ENCODE measurements at places on chromosomes 4 and X. TPM values are rescaled to one million over a fixed set of nuclear protein-coding genes. Genes with fewer than 3 reads are reported as not detected.

DNA sequence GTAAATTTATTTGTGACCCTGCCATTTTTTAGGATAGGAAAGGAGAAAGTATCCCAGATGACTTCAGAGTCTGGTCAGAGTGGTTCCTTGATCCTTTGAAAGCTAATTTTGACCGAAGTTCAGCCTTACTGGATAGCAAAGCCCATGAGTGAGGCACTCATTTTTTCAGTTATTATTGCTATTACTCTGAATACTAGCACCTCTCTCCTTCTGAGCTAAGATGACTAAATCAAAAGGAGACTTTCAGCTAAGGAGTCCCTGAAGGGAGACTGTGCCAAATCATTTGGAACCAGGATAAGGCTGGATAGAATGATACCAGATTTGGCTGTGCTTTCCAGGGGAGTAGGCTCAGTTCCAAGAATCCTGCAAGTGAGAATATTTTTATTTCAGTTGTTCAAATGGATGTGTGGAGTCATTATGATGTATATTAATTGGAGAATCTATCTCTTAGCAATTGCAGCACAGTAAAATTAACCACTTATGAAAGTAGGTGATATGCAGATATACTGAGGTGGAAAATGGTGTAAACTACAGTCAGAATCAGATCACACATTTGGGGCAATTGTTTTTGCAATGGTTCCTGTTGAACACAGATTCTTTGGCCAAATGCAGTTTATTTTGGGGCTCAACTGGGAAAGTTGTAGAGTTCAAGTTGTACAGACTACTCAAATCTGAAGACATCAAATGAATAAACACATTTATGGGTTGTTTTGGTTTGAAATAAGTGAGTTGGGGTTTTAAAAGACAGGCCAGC is 1.2 kb downstream of the P2RY10 start:
- DNase-seq, result no peak

DNA sequence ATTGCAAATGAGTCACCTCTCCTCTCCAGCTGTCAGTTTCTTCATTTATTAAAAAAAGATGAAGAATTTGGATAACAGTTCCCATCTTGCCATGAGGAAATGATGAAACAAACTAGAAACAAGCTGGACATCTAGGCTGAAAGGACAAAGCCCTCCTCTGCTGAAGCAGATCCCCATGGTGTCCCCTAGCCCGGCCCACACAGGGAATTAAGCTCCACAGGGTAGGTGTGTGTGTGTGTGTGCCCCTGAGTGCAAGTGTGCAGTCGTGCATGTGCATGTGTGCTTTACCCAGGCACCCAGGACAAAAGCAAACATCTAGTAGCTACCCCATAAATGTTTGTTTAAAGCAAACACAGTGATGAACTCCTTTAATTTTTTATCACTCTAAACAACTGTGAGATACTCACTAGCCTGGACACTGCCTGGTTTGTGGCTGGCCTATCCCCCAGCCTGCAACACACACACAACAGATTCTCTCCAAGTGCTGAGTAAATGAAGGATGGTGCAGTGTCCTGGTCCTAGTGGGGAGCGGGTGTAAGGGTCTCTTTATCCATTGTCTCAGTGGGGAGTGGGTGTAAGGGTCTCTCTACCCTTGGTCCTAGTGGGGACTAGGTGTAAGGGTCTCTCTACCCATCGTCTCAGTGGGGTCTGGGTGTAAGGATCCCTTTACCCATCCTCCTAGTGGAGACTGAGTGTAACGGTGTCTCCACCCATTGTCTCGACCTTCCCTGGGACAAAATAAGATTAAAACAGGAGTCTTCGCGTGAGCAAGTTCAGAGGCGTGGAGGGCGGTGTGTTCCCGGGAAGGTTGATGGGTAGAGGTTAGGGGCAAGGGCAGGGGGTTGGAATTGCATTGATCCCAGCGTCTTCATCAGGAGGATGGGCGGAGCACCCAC is 688 bp upstream of the EVC start:
- DNase-seq, result no peak

DNA sequence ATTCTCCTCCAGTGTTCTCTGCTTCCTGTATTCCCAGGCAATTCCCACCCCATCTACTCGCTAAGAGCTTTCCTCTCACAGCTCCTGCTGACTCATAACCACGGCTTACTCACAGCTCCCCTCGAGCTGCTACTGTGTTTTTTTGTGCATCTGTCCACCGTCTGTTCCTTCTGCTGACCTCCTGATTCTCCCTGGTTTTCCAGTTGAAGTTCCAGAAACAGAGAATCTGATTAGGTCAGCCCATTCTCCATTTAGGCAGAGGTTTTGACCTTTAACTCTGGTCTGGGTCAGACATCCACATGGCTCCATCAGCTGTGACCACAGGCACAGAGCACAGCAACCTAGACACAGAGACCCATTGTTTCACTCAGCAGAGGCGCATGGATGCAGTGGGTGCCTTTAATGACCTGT is 5.5 kb upstream of the SMIM20 start:
- DNase-seq, result peak; percentile 90

Gene WDFY3
- total RNA-seq, result 51.6 TPM

Gene HTATSF1
- total RNA-seq, result 32.7 TPM
